ENCODE measurements at places on chromosomes 16 and 17. TPM values are rescaled to one million over a fixed set of nuclear protein-coding genes. Genes with fewer than 3 reads are reported as not detected.

Gene TM4SF5
- total RNA-seq: not detected

Gene PGAP3
- 16.8 TPM for total RNA-seq

Gene GRIN2A
- not detected for total RNA-seq

Gene OTOA
- total RNA-seq: not detected

Gene PRAC2
- not detected for total RNA-seq

Gene TVP23A
- 1.2 TPM for total RNA-seq

Gene CALB2
- total RNA-seq: not detected

Gene ASGR2
- total RNA-seq: not detected

Gene PRR29
- total RNA-seq: 0.49 TPM

Gene CRHR1
- not detected for total RNA-seq

Gene SDK2
- total RNA-seq: 0.49 TPM

Gene RPS15A
- total RNA-seq: 3,708 TPM

Gene DVL2
- 44.1 TPM for total RNA-seq

Gene STH
- total RNA-seq: not detected

Gene CLEC3A
- not detected for total RNA-seq

Gene ESRP2
- not detected for total RNA-seq

Gene SP6
- total RNA-seq: 0.25 TPM

Gene SBK1
- not detected for total RNA-seq

Gene LHX1
- not detected for total RNA-seq

Gene IL34
- total RNA-seq: 0.78 TPM

Measured in cardiac ventricle fibroblast (primary cell).